ENCODE measurements at places on chromosomes 2 and 18.

GRCh38 chr2:86044614-86045013 is 61.1 kb downstream of the POLR1A start:
- DNase-seq: no peak

DNA sequence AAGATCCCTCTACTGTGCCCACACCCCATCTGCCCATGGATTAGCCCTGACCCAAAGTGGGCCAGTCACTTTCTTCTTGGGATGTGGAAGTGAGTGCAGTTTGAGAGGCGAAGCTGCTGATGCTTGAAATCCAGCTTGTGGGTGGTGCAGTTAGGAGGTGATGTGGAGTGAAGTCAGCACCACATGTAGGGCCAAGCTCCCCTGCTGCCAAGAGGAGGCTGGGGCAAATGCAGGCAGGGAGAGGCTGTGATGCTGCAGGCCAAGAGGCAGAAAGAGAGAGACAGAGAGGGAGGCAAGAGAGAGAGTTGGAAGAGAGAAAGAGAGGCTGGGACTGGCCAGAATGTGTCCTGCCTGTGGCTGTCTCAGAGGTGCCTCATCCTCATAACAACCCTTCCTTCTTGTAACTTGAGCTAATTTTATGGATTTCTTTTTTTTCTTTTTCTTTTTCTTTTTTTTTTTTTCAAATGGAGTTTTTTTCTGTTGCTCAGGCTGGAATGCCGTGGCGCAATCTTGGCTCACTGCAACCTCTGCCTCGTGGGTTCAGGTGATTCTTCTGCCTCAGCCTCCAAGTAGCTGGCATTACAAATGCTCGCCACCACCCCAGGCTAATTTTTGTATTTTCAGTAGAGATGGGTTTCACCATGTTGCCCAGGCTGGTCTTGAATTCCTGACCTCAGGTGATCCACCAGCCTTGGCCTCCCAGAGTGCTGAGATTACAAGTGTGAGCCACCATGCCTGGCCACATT is 35.3 kb upstream of the CAB39 start:
- no peak for DNase-seq

DNA sequence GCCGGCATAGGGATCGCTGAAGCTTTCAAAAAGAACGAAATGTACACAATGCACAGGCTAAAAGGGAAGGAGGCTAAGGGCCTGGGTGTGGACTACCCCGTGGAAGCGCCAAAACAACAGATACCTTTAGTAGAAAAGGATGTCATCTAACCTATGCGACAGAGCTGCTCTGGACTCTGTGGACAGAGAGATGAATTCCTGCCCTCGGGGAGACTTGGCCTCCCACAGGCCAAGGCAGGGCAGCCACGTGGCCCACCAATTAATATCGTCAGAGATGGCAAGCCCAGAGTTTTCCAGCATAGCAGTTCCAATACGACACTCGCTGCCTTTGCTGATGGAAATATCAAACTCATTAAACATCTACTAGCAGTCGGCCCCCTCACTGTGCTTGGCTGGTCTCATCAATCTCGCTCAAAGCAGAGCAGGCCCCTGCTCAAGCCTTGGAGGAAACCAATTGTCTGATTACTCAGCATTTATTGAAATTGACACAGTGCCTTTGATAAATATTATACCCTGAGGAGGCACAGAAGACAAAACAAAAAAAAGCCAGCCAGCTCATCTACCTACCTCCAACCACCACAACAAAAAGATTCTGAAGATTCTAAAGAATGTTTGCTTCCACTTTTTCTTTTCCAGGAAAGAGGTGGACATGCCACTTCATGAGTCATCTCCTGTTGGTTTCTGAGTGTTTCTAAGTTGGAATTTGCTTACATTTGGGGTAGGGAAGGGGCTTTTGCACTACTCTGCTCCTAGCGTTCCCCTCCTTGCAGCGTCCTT is 79.0 kb upstream of the ACAA2 start:
- no peak for DNase-seq

- DNase-seq: no peak
Measured at GRCh38 chr2:60775048-60775639, 19.1 kb downstream of the PAPOLG start.

DNA sequence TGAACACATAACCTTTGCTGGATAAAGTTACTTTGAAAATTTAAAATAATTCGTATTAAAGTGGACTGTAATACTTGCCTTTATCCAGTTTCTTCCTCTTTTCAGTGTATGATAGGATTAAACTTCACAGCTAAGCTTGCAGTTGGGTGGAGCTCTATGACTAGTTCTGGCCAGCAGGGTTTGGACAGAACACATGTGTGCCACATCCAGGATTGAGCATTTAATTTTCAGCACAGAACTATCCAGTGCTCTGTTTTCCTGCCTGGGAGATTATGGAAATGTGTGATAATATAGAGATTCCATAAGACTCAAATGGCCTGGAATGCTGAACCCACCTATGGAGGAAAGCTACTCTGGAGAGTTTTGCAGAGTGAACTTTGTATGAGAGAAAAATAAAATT is 200.2 kb downstream of the OSR1 start:
- DNase-seq: no peak

DNA sequence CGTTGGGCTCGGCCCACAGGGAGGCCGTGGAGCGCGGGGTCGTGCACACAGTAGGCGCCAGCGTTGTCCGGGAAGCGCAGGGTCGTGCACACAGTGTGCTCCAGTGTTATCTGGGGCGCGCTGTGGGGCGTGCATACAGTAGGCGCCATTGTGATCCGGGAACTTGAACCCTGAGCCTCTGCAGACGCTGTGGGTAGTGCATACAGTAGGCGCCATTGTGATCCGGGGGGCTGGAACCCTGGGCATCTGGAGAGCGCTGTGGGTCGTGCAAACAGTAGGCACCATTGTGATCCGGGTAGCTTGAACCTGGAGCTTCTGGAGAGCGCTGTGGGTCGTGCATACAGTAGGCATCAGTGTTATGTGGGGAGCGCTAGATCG is 793 bp downstream of the ZNF236 start:
- DNase-seq: no peak

DNA sequence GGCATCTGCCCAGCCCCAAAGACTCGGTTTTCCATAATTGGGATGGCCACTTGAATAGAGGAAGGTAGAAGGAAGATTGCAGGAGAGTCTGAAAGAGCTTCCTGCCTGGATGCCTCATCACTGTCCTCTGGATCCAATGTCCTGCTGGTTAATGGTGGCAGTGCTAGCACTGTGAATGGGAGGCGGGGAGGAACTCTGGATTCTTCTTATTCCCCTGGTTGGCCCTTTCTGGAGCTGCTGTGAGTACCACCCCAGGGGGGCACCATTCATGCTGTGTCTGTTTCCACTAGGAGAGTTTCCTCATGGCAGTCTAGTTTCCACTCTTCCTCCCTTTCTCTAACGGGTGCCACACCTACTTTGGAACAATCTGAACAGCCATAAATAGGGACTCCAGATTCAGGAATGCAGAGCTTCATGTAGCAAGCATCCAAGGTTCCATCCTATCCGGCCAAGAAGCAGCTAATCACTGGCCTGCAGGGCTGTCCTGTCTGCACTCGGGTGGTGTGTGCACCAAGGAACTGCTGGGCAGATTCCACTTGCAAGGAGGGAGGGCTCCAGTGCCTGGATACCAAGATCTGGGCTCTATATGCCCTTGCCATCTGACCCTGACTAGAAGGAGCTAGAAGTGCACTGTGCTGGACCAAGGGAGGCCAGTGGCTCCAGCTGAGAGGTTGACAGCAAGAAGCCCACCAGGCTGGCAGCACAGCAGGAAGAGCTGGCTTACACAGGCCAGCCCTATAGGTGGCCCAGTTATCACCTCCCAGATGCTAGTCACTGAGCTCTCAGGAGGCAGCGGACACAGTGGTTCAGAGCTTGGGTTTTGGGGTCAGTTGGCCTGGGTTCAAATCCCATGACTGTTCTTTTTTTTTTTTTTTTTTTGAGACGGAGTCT is 4.6 kb upstream of the ATOH8 start:
- DNase-seq: no peak

DNA sequence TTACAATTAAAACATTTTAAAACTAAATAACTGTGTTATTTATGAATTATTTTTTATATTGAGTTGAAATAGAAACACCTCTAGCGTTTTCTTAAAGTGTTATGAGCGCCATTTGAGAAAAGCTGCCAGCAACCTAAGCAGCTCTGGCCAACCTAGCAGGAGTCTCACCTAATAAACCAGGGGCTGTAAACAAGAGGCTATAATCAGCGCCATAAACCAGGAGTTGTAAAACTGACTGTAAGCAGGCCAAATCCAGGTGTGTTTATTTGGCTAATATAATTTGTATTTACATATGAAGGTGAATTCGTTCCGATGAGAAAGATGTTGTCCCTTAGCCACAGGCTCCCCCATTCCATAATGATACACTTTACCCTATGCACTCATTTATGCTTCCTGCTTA is 34.7 kb downstream of the LRRTM1 start:
- no peak for DNase-seq

- no peak for DNase-seq
Measured at GRCh38 chr2:134261398-134262131, 7.7 kb downstream of the MGAT5 start.

GRCh38 chr2:12457831-12458230 is 258.9 kb upstream of the TRIB2 start:
- DNase-seq: no peak

DNA sequence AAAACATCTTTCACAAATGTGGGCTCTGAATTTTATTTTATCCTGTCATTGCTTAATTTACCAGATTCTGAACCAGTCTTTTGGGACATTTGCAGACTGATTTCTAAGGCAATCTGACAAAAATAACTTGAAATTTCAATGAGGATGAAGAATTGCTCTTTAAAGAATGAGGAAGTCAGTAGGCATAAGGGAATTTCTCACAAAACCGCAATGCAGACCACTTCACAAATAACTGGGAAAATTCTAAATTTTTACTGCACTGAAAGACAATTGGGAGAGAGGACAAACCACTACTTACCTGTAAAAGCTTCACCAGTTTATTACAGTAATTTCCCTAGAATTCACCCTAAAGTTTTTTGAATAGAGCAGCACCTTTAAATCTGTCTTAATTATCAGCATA is 736.3 kb downstream of the NRXN1 start:
- DNase-seq: no peak

DNA sequence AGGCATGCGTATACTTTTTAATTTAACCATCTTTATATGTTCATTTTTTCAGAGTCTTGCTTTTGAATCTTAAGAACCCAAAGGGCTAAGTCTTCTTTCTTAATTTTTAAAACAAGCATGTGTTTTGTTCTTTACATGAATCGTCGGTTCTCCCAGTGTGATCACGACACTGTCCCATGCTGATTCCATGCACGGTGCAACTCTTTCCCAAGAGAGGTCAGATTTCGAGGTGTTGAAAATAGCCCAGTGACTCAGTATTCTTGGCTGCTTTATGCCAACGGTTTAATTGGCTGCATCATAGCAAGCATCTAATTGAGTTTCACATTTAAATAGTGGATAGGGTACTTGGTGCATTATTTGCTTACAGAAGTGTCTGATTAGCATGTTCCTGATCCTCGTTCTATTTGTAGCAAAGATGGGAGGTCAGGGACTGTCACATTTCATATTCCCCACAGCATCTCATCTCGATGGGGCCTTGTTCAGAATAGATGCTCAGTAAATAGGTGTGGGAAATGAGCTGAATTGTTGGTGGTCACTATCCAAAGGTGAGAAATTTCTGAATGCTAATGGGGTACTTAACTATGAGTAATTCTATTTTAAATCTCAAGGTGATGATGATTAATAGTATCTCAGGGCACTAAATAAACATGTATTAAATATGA is 2.8 kb downstream of the NPAS2 start:
- DNase-seq: no peak

DNA sequence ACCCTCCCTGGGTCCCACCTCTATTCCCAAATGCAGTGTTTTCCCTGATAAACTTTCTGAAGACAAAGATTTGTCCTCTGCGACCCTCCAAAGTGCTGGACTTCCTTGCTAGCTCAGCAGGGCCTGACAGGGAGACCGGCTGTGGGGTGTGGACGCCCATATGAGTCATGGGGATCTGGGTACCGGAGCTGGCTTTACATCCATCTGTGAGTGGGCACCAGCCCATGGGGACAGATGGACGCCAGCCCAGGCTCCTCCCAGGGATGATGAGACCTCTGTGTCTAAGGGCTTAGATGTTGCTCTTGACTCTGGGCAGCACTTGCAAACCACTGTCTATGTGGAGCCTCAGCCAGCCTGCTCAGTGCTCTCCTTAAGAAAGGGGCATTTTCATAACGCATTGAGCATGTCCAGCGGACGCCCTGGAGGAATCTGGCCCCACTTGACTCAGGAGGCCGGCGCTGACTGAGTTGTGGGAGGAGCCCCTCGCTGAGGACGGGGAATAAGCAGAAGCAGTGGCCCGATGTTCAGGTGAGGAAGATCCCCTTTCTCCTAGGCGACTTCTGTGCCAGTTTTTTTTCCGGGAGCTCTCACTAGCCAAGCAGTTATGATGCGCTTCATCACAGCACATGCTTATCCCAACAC is 229.4 kb upstream of the MYT1L start:
- DNase-seq: no peak

- DNase-seq: no peak
Measured at GRCh38 chr18:69432847-69433246, 32.2 kb downstream of the DOK6 start.

DNA sequence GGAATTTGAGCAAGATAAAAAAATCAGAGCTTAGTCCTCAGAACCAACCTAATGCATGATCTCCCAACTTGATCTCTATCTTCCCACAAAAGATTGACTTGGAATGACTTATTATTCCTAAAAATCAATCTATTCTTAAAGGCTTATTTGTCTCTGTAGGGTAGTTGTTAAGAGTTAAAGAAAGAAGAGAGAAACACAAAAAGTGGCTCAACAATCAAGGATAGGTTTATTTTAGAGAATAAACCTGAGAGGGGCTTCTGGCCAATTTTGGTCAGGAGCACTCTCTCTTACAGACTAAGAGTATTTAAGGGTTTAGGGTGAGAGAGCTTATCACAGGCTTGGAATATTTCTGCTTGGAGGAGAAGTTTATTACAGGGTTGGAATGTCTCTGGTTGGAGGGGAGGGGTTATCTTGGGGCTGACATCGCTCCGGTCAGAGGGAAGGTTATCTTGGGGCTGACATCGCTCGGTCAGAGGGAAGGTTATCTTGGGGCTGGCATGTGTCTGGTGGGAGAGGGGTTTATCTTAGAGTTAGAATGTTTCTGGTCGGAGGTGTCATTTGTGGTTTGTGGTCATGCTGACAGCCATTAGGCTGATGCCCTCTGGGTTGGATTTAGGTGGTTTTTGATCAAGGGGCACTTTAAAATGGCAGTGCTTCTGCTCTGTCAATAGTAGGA is 2.4 kb upstream of the MFF start:
- DNase-seq: no peak

GRCh38 chr2:219724628-219725027 is 97.2 kb downstream of the SLC4A3 start:
- DNase-seq: no peak

GRCh38 chr2:11907190-11907589 is 160.8 kb downstream of the LPIN1 start:
- no peak for DNase-seq

DNA sequence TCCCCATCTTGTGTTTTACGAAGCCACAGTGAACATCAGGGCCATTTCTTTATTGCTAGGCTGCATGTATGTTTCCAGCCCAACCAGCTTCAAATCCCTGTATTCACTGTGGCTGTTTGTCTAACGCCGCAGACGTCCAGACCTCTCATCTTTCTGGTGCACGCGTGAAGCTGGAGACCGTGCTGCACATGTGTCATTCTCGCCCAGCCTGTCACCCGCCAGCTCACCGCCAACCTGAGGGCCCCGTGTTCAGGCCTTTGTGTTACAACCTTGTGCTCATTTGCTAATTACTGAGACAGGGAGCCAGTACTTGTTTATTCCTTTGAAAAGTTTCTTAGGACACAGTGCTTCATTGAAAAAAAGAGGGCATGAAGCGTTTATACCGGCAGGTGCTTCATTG is 21.4 kb downstream of the SALL3 start:
- no peak for DNase-seq

All from cerebellar nuclear complex (tissue), 1 donor.